Dorsolateral prefrontal cortex (tissue), 122 donors: ENCODE measurements at places on chromosomes 6 and 20. TPM values are rescaled to one million over a fixed set of nuclear protein-coding genes. Genes with fewer than 3 reads are reported as not detected.

The OR12D1 gene
- total RNA-seq, result not detected

The C6orf15 gene
- total RNA-seq, result not detected

The HAO1 gene
- total RNA-seq, result not detected

GRCh38 chr6:122730775-122731386 is 48.6 kb upstream of the FABP7 start:
- no peak for DNase-seq

GRCh38 chr20:24796236-24796635 is 152.8 kb upstream of the CST7 start:
- DNase-seq, result no peak

GRCh38 chr6:141734071-141734840 is 398.5 kb upstream of the GJE1 start:
- no peak for DNase-seq

DNA sequence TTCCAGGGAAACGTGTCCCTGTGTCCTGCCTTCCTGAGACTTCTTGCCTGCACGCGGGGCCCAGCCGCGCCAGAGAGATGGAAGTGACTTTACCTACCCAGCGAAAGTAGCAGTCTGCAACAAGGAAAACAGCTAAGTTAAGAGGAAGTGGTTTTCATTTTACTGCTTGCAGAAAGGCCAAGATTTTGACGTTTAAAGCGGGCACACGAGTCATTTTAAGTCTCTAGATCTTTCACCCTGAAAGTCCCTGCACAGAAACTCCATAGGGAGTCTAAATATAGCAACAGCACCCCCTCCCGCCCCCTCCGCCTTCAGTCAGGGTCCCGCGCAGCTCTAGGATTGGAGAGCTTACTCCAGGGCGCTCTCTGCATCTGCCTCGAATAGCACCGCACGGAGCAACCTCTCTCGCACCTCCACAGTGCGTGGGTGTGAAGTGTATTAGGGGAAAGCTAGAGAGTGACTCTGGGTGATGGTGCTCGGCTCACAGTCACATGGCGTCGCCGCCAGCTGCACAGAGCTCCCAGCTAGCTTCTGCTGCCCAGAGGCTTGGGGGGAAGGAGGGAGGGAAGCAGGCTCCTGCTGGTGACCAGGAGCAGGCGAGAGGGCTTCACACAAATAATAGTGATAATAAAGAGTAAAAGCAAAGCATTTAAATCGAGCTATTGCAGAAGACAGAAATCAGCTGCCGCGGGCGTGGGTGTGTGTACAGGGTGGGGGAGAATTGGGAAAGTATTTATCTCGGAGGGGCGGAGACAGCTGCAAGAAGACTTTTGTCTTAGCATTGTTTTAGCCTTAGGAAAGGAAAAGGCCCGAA is 1.8 kb upstream of the KCNQ5 start:
- peak; percentile 84 for DNase-seq

The GJA10 gene
- total RNA-seq, result not detected

The SPDEF gene
- 0.50 TPM for total RNA-seq

The NRM gene
- total RNA-seq, result 4.3 TPM

The ZNF165 gene
- total RNA-seq, result 1.5 TPM

- peak; percentile 64 for DNase-seq
These were observed 129.1 kb downstream of the PACRG start for GRCh38 chr6:162856885-162857284.

DNA sequence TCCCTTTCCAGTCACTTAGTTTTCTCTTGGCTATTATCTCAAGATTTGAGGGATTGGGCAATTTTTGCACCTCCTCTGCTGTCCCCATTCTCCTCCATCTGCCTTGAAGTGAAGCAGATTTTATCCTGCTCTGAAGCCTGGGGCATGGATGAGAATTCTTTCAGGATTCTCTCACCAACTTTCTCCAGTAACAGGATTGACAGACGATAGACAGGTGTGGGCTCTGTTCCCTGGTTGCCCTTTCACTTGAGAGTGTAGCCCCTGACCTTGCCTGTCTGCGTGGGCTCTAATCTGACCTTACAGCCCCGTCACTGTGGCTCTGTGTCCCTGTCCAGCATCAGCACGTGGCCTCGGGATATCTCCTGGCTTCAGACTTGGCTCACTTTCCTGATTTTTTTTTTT is 27.1 kb downstream of the CDYL start:
- DNase-seq, result no peak

- DNase-seq, result no peak
These were observed 9.2 kb upstream of the TFAP2A start for GRCh38 chr6:10424040-10424439.

- no peak for DNase-seq
These were observed 7.1 kb downstream of the MRPS10 start for GRCh38 chr6:42210551-42210950.

The KIFC1 gene
- 1.6 TPM for total RNA-seq

DNA sequence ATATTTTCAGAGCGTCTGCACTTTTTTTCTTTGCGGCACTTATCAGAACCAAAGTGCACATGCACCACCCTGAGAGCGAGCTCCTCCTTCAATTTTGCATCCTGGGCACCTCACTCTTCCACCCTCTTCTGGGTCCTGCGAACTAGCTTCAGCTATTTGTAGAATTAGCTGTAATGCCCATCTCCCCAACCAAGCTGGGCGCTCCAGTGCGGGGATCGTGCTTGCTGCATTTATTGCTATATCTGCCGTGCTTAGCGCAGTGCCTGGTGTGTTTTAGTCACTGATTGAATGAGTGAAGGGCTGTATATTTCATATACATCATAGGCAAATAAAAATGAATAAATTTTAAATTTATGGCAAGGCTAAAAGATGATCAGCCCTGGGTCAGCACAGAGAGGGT is 75.8 kb downstream of the KCNB1 start:
- no peak for DNase-seq

The IGF2R gene
- total RNA-seq, result 54.8 TPM

DNA sequence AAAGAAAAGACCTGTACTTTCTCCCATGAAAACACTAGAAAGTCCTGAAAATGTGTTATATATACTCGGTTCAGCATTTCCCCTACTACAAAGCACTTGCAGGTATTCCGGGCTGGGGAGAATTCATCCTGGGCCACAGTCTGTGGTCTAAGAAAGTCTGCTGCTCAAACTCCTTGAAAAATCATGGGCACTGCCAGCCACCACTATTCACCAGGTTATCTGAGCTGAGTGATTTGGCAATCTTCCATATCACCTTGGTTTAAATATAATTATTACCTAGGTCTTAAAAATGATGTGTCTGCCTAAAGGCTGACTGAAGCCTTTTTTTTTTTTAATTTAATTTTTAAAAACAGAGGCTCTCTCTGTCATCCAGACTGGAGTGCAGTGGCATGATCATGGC is 11.3 kb downstream of the FKBP5 start:
- DNase-seq, result no peak

- DNase-seq, result no peak
These were observed 683.4 kb upstream of the EYS start for GRCh38 chr6:66390393-66390792.

- no peak for DNase-seq
These were observed 182.3 kb downstream of the MTFR2 start for GRCh38 chr6:136067731-136068341.

The ANGPT4 gene
- not detected for total RNA-seq

The MYBL2 gene
- total RNA-seq, result not detected

GRCh38 chr20:32796981-32797451 is 22.7 kb upstream of the MAPRE1 start:
- DNase-seq, result no peak

DNA sequence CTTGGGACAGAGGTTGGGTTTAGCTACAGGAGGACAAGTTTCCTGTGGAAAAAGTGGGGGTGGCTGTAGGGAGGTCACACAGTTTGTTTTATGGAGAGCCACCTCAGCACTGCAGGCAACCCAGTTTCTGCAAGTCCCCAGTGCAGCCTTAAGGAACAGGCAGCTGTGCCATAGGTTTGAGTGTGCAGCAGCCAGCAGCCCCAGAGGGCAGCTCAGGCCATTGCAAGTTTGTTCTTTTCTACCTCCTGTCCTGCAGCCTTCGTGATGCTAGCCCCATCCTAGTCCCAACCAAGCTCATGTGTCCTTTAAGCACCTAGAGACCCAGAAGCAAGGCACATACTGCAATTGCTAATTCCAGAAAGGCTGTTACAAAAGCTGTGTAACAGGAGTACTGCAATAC is 58.8 kb downstream of the ZBTB9 start:
- DNase-seq, result no peak

The ADGRF1 gene
- total RNA-seq, result not detected

GRCh38 chr6:129186988-129187387 is 304.1 kb downstream of the LAMA2 start:
- DNase-seq, result no peak

The RAD21L1 gene
- not detected for total RNA-seq
